CD4-positive, alpha-beta T cell (primary cell): ENCODE measurements at places on chromosomes 7 and 10. TPM values are rescaled to one million over a fixed set of nuclear protein-coding genes. Genes with fewer than 3 reads are reported as not detected.

DNA sequence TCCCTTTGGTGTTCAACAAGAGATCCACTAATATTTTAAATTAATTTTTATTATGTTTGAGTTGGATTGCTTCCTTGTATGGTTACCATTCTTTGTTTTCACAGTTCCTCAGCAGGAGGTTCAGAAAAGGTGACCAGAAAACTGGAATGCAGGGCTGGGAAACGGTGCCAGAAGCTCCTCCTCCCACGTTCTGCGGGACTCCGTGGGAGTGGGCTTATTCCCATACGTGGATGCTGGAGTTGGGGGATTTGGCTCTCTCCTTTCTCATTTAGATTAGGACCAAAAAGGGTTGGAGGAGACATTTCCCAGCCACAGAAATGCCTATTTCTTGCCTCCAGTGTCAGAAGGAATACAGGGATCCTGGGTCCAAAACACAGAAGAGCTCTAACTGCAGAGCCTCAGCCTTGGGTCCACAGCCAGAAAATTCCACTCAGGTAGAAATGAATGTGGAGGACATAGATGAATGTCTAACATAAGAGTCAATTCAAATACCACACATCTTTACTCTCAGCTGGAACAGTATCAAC lies 56.0 kb downstream of the SORBS1 start:
- H3K27ac ChIP-seq, result no peak overlapping the region
- no peaks in the 10 kb centered on the region for H3K36me3 ChIP-seq

Gene HTR5A
- not detected for total RNA-seq

Gene ATG9B
- 16.8 TPM for total RNA-seq

- no peak for DNase-seq
- no peak overlapping the region for H3K27ac ChIP-seq
- H3K27me3 ChIP-seq, result no peaks in the 10 kb centered on the region
- no peaks in the 10 kb centered on the region for H3K36me3 ChIP-seq
- no peaks in the 10 kb centered on the region for H3K4me1 ChIP-seq
- no peak overlapping the region for H3K4me3 ChIP-seq
These were observed 43.0 kb downstream of the LSM5 start for GRCh38 chr7:32447218-32447617.

- H3K27me3 ChIP-seq, result peaks cover 6% of the 10 kb centered on the region
- H3K36me3 ChIP-seq, result no peaks in the 10 kb centered on the region
- H3K4me1 ChIP-seq, result no peaks in the 10 kb centered on the region
These were observed 119.7 kb upstream of the YAE1 start for GRCh38 chr7:39446546-39446945.

DNA sequence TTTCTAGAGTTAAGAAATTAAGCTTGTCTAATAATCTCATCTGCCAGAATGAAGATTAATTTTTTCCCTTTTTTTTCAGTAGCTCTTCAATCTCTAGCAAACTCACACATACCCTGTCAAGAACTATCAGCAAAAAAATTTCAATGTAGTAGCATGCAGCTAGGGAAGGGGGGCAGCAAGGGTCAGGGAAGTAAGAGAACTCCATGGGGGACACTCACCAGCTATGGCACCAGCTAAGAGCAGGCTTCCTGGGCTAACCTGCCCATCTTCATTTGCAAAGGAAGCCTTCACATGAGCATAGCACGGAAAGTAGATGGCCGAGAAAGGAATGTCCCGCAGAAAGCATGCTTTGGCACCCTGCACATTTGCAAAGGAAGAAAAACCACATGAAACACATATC lies 190.4 kb downstream of the SLC25A13 start:
- no peaks in the 10 kb centered on the region for H3K4me1 ChIP-seq
- peaks cover 18% of the 10 kb centered on the region for H3K36me3 ChIP-seq
- no peak overlapping the region for H3K27ac ChIP-seq
- DNase-seq, result no peak

Gene ITIH5
- not detected for total RNA-seq

GRCh38 chr7:111499027-111499426 lies 63.3 kb downstream of the IMMP2L start:
- H3K36me3 ChIP-seq, result no peaks in the 10 kb centered on the region
- DNase-seq, result no peak
- no peak overlapping the region for H3K4me3 ChIP-seq

- H3K36me3 ChIP-seq, result no peaks in the 10 kb centered on the region
- no peaks in the 10 kb centered on the region for H3K4me1 ChIP-seq
- H3K27me3 ChIP-seq, result no peaks in the 10 kb centered on the region
These were observed 150.2 kb downstream of the SEC23IP start for GRCh38 chr10:120042705-120043104.

DNA sequence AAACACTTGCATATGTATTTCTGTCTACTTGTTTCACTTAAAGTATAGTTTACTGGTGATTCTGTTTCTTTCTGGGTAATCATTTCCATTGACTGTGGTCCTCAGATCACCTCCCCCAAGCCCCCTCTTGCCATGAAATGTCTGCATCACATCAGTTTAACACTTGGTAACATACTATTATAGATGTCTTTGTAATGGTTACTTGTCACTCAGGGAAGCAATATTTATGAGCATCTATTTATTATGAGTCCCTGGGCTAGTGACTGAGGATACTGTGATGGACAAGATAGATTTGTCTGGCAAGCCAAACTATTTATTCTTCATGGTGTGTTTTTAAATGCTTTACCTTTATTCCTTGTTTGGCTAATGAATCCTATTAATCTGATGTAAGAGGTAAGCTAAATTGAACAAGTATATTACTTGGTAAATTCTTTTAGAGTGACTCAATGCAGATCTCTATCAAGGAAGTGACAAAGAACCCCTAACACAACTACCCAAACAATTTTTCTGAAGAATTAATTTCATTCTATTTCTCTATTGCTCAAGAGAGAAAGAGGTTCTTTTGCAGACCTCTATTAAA lies 270.9 kb downstream of the RELN start:
- no peaks in the 10 kb centered on the region for H3K36me3 ChIP-seq
- H3K4me1 ChIP-seq, result no peaks in the 10 kb centered on the region
- DNase-seq, result no peak

- no peaks in the 10 kb centered on the region for H3K4me1 ChIP-seq
- peaks cover 62% of the 10 kb centered on the region for H3K36me3 ChIP-seq
- no peak overlapping the region for H3K27ac ChIP-seq
- H3K4me3 ChIP-seq, result no peak overlapping the region
- DNase-seq, result no peak
These were observed 85.9 kb downstream of the UBE3C start for GRCh38 chr7:157224627-157225026.
